ENCODE measurements at places on chromosomes 13 and 19.

DNA sequence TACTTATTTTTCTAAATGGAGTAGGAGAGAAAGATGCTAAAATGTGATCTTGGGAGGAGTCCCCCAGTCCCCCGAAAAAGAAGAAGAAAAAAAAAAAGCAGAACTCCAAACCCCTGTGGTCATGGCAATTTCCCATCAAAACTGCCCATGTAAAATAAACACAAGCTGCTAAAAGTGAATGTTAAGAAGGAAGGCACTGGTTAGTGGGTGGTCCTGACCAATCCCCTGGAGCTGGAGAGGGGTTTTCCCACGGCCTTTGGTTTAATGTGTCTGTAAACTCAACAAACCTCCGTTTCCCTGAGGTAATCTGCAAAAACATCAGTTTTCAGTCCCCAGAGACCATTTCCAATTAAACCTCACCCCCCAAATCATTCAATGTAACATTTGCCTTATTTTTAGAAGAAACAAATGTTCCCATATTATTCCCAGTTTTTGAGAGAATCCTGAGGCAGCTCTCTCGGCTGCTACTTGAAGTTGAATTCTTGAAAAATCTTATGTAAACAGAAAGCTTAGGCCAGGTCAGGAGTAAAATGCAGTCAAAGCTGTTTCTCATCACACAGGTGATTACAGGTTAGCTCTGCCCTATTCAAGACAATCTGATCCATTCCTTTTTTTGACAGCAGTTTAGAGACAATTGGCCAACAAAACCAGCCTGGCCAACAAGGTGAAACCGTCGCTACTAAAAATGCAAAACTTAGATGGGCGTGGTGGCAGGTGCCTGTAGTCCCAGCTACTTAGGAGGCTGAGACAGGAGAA lies 17.0 kb downstream of the RAB3D start:
- DNase-seq = no peak

DNA sequence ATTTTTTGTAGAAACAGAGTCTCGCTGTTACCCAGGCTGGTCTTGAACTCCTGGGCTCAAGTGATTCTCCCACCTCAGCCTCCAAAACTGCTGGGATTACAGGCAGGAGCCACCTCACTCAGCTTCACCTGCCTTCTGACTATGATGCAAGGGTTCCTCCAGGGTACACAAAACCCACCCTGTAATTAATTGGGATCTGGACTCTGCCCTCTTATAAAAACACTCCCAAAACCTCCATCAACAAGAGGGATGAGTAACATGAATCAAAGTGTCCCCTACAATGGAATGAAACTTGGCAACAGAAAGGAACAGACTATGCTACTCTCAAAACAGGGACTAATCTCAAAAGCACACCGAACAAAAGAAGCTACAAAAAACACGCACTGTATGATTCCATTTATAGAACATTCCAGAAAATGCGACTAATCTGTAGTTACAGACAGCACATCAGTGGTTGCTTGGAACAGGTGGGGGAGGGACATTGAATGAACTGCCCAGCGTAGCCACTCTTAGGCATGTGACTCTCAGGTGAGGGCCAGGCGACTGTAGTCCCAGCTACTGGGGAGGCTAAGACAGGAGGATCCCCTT lies 3.2 kb upstream of the PRR36 start:
- no peak for DNase-seq

DNA sequence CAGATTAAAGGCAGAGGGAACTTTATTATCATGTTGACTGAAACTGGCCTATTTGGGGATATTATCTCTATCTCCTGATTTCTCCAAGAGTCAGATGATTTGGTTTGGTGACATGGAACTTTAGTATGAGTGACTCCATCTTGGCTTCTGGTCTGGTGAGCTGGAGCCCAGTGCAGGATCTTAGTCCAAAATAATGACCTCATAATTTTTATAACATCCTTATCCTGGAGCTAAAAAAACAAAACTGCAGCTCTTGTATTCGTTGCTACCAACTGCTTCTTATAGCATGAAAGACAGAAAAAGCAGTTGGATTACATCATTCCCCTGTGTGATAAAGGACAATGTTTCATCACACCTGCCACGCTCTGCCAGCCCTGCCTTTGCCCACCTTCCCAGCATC lies 39.3 kb upstream of the RNF17 start:
- DNase-seq = no peak

DNA sequence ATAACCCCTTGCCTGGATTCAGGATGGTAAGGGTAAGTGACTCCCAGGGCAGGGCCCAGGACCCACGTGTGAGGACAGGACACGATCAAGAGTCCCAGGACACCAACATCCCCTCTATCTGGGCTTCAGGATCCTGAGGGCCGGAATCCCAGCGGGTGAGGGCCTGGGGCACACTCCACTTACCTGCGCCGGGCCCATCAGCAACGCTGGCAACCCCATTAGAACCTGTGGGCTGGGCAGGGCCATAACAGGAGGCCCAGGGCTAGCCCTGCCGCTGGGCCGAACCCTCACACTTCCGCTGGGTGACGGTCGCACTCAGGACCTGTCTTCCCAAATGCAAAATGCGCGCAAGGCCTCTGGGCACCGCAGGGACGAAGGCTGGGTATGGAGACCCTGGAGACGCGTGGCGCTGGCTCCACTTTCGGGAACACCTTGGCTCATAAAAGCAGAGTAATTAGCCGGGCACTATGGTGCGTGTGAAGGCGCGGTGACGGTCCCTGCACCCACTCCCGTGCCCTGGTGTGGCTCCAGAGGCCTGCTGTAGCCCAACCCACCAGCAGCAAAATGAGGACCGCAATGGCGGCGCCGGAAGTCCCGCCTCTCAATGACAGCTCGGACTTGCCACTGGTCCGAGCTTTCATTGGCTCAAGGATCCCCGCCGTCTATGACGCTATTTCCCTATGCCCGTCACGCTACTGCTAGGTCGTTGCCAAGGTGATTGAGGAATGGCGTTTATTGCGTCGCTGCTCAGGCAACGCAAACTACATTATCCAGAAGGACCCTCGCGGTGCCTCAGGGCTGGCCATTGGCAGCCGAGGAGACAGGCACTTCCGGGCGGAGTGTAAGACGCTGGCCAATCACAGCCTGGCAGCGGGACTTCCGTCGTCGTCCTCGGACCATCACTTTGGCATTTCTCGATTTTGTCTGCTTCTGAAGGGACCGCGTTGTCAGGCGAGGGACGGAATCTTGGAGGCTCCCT lies at the start of gene ZNF132:
TSS of gene ZNF132 (minus strand) at position 578 of the 979 bp plus-strand sequence. CDS start at position 246, 332 bp downstream.
- peak; percentile 100 for DNase-seq

DNA sequence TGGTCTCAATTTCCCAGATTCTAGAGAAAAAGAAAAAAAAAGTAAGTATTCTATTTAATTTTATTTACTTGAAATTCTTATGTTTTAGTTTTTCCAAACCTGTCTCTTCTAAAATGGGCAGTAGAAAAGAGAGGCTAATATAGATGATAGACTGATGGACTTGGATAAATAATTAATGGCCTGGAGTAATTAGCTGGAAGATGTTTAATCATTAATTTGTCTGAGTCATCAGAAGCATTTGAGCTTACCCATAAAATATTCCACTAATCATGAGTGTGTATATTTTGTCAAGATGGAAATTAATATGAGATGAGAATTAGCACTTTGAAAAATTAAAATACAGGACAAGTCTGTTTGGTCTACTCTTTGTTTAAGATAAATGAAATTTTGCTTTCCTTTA lies 212.1 kb upstream of the MIR17HG start:
- no peak for DNase-seq

DNA sequence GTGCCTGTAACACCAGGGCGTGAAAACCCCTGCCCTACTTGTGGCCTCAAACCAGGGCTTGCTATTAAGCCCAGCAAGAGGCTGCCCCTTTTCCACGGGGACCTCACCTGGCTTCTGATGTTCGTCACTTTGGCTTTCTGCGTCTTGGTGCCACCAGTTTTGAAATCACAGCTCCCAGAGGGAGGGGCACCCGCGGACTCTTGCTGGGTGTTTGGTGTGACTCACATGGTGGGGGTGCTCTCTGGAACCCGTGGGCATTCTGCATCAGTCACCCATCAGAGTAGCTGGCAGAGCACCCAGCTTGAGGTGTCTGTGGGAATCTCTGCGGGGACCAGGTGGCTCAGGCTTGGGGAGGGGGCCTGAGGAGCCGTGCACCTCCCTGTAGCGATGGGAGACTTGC lies 19.2 kb downstream of the SIPA1L3 start:
- DNase-seq = no peak

DNA sequence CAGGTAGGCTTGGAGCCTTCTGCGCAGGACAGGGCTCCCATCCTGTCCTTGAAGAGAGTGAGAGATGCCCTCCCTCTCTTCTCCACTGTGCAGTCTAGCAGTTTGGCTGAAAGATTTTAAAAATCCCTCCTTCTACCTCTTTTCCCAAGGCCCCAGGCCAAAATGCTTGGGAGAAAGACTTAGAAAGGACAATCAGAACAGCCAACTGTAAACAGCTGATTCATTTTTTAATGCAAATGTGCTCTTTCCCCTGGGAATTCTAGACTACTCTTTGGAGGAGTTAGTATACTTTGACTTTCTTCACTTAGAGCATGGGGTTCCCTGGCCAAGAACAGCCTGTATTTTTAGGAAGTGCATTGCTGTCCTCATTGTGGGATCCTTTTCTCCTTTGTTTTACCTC lies 398.9 kb downstream of the GPC6 start:
- no peak for DNase-seq

- no peak for DNase-seq
Observed at GRCh38 chr19:36244066-36244465, 29.2 kb downstream of the ZNF146 start.

- peak; percentile 33 for DNase-seq
Observed at GRCh38 chr19:50478901-50479715, 2.5 kb upstream of the GARIN5A start.

DNA sequence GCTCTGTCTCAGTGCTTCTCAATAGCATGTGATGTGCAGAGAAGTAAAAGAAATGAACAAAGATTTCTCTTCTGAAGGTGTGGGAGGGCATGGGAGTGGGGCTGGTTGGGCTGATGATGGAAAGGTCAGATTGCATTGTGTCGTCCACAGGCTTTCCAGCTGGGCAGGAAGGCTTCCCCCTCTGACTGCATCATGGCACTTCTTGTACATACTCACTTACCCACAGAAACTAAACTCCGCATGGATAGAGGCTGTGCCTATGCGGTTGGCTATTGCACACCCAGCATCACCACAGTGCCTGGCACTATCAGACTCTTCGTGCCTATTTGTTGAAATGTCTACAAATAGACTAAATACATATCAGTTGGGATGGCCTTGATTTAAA lies 24.4 kb upstream of the TNFSF11 start:
- DNase-seq = no peak

DNA sequence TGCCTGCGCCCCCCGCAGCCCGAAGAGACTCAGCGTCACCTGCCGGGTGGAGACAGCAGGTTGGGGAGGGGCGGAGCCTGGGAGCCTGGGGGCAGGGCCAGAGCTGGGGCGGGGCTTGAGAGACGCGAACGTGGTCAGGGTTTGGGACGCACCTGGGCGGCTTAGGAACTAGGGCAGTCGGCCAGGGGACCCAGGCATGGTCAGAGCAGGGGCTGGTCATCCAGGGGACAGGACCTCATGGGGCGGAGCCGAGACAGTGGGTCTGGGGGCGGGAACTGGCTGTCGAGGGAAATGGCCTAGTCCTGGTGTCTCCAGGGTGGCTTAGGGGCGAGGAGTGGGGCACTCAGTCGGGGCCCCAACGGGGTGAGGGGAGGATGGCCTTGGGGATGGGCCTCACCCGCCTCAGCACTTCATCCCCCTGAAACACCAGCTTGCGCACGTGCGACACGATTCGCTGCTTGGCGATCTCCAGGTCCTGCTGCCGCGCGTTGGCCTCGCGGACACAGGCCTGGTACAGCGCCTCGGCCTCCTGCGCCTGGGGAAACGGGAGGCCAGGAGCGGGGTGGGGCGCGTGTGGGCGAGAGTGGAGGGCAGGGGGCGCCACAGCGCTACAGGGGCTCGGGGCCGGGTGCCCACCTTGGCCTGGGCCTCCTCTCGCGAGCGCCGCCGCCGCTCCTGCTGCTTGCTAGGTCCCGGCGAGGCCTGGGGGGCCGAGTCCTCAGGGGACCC lies 5.8 kb downstream of the GMIP start:
- DNase-seq = no peak

GRCh38 chr19:54558339-54558738 lies 15.3 kb upstream of the LILRA2 start:
- DNase-seq = no peak

DNA sequence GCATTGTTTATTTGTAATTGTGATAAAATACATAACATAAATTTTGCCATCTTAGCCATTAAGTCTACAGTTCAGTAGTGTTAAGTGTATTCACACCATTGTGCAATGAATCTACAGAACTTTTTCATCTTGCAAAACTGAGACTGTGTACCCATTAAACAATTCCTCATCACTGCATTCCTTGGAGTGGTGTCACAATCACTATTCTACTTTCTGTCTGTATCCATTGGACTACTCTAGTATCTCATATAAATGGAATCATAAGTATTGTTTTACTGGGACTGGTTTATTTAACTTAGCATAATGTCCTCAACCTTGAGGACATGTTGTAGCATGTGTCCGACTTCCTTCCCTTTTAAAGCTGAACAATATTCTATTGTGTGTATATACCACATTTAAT lies 36.8 kb downstream of the UFM1 start:
- no peak for DNase-seq

DNA sequence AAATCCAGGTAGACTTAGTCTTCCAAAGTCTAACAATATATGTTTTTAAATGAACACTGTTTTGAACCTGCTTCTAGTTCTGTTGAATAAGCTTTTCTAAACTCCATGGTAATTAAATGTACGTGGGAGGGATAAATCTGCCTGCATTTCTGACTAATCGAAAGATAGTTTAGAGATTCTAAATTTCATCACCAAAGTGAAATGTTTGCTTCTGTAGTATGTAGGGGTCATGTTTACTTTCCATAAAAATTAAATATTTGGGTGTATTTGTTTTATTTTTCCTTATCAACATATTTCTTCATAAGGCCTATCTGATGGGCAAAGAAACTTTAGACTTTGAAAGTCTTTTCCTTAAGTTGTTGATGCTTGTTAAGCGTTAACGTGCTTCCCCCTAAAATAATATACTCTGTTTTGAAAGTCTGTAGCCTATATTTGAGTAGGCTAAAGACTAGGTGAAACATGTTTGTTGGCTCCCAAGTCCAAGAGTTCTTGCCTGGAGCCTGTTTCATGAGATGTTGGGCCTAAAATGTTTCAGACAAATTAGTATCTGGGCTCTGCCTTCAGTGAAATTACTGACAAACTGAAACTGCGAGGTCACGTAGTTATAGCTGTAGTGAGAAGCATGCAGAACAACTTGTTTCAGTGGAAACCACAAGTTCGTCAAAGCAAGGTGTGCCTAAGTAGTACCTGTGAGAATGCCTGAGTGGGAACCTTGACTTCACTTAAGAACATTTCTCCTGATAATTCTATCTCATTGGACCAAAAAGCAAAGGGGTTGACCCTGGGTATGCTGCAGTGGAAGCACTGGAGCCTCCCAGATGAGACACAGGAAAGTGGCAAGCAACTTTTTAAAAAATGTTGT lies 126.2 kb downstream of the LMO7 start:
- DNase-seq = no peak

GRCh38 chr13:45441633-45442032 lies 23.1 kb upstream of the COG3 start:
- peak; percentile 56 for DNase-seq

- DNase-seq = no peak
Observed at GRCh38 chr13:93900731-93901130, 578.8 kb downstream of the DCT start.

GRCh38 chr13:35470671-35471661 lies 5.5 kb downstream of the MAB21L1 start:
- peak; percentile 11 for DNase-seq

All from foreskin melanocyte (primary cell).